ENCODE measurements at places on chromosomes 2 and 18. TPM values are rescaled to one million over a fixed set of nuclear protein-coding genes. Genes with fewer than 3 reads are reported as not detected.
A peak's percentile ranks its signal among the peaks of the same experiment; 100 is the strongest.

DNA sequence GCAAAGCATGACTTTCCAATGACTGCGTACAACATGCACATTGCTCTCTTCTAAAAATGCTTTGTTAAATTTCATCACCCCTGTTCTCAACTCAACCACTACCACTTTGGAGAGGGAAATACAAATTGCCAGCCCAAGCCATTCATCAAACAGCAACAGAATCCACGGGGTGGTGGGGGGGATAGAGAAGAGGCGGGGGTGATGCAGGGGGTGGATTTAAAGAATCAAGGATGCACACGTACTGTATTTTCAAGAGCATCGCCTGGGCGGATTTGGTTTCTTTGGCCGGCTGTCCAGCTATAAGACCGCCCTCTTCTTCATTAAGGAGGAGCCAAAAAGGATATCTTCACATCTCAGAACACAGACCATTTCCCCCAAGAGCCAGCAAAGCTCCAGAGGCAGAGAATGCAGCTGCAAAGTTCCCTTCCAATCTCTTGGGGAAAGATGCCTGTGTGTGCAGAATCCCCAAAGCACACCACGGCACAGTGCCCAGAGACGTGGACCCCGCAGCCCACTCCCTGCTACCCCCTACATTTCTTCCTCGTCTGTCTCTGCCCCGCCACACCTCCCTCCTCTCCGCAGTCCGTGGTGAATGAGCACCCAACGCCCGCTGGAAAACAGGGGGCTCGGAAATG is 977 bp downstream of the SLC8A1 start:
- peak; percentile 75 for DNase-seq

GRCh38 chr2:191862156-191862775 is 15.4 kb upstream of the CAVIN2 start:
- DNase-seq: no peak

DNA sequence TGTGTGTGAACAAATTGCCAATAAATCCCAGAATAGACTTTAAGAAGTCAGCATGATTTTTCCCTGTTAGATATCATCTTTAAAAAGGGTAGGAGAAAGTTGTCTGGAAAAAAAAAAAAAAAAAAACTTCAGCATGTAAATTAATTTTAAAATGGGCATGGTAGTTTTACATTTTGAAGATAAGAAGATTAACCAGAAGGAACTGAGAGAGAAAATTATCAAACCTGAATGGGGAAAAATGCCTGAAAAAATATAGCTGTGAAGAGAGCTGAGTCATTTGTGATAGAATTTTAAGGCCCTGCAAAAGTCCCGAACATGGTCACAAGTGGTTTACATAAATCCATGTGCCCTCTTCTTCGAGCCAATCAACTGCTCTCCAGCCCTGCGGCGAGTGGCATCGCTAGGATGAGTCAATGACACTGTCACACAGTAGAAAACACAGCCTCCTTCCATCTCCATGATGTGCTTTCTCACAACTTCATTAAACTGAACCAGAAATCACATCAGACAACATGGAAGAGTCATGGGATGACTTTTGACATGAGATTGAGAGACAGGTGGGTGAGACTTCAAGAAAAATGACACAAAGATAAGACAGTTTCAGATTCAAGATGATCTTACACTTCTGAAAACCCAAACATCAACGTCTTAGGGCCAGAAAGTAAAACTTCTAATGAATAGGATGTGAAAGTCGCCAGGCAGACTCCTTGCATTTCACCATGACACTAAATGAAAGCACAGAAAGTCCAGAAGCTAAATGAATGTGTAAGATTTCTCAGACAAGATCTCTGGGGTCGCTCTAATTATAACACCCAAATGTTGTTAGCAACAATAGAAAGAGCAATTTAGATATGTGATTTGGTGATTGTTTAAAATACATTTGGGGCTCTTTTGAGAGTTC is 273.0 kb upstream of the ID2 start:
- DNase-seq: no peak

DNA sequence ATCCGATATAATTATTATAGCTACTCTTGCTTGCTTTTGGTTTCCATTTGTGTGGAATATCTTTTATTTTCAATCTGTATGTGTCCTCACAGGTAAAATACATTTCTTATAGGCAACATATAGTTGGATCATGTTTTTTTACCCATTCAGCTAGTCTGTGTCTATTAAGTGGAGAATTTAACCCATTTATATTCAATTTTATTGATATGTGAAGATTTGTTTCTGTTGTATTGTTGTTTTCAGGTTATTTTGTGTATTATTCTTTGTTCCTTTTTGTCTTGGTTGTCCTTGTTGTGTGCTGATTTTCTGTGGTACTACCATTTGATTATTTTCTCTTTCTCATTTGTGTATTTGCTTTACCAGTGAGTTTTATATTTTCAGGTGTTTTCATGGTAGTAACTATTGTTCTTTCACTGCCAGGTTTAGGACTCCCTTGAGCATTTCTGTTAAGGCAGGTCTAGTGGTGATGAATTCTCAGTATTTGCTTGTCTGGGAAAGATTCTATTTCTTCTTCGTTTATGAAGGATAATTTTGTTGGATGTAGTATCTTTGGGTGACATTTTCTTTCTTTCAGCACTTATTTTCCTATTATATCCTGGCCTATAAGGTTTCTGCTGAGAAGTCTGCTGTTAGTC is 95.4 kb downstream of the ANKRD12 start:
- no peak for DNase-seq

DNA sequence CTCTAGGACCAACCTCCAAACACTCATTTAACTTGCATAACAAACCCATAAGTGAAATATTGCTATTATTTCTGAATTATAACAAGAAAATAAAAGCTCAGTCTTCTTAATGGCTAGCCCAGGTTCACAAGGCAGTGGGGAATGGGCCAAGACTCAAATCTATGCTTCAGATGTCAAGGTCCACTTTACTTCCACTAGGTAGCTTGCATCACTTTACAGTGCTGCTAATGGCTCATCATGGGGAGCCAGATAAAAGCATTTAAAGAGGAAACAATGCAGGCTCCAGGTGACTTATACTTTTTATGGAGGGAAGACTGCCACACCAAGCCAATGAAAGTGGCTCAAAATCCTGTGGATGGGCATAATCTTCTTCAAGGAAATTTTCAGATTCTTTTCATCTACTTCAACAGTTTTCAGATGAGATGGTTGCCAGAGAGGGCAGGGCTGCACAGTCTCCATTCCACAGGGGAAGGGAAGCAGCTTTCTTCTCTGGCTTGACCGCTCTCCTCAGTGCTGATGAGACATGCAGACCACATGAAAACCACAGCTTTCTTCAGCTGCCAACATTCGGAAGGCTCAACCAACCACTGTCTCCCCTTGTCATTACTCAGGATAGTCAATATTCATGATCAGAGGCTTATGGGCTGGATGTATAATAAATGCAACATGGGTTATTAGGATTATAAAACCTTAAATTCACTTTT is 361.9 kb upstream of the MEX3C start:
- no peak for DNase-seq

DNA sequence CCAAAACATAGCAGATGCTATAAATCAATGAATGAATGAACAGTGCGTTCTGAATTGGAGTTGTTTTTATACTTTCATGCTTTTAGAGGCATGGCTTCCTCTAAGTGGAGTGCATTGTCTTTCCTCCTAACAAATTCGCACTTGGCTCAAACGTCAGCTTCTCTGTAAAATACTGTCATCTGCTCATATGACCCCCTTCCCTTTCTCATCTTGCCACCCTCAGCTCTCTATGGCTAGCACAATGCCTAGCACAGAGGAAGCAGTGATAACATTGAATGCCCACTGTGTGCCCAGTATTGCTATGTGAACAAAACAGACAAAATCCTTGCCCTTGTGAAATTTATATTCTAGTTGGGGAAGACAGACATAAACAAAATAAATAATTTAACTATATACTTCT is 258.8 kb downstream of the MREG start:
- DNase-seq: no peak

DNA sequence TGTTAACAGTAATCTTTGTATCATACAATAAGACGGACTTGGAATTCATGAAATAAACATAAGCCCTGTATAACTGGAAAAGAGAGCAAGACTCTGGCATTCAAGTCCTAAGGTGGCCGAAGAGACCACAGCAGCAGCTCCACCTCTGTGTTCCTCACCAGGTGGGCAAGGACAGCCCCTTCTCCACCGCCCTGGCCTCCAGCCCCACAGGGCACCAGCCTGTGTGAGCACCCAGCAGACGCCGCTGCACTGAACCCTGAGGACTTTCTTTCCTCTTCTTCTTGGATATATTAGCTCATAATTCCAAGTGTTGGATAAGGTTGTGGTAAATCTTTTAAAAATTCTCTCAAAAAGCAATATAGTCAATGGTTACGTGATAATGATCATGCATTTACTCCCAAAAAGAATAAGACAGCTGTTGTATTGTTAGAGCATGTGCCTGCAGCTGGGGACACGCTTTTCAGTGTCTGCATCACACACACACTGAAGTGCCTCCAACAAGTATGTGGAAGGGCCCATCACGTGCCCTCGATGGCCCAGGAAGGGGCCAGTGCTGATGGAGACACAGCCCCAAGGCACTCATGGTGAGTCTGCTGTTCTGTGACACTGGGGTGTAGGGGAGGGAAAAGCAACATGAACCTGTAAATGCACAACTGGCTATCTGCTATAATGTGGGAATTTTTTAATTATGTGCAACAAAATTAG is 26.8 kb downstream of the FAM178B start:
- no peak for DNase-seq

DNA sequence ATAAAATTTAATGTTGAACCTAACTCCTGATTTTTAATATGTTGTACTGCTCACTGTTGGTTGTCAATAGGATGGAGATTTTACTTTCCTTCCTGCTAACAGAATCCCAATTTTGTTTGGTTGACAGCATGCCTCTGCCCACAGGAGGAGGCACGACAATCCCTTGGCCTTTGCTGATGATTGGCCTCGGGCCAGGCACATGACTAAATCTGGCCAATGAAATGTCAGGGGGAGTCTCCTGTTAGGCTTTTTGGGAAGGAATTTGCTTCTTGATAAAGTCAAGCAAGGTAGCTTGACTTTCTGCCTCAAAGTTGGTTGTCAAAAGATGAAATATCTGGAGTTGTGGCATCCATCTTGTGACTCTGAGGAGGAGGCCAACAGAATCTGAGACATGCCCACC is 6.8 kb upstream of the TGFA start:
- no peak for DNase-seq

DNA sequence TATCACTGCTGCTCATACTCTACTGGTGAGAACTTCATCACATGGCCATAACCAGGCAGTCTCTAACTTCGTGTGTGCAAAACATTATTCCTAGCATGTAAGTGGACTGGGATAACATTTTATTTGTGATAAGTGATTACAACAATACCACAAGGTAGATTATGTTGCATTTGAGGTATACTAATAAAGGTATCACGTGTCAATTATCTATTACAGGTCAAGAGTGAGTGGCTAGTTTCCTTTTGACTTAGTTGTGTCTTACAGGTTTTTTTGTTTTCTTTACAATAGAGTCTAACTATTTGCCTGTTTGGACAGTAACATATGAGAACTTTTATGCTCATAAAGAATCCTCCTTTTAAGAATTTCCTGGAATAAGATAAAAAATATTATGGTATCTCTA is 67.2 kb upstream of the DSC1 start:
- no peak for DNase-seq

DNA sequence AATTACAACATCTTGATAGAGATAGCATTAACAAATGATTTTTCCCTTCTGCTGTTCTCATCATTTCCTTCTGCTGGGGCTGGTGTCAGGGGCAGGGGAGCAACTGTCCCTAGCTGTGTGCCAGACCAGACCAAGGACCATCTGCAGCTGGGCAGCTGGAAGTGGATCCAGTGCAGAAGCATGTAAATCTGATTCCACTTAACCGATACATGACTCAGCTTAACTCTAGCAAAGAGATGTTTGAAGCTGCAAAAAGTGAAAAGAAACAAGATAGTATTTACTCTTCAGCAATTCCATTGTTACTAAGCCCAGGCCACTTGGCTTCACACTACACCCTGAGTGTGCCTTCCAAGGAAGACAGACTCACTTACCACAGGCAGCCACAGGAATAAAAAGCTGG is 151.1 kb downstream of the GALNT1 start:
- no peak for DNase-seq

GRCh38 chr2:178227187-178227586 is 32.9 kb downstream of the OSBPL6 start:
- DNase-seq: no peak

DNA sequence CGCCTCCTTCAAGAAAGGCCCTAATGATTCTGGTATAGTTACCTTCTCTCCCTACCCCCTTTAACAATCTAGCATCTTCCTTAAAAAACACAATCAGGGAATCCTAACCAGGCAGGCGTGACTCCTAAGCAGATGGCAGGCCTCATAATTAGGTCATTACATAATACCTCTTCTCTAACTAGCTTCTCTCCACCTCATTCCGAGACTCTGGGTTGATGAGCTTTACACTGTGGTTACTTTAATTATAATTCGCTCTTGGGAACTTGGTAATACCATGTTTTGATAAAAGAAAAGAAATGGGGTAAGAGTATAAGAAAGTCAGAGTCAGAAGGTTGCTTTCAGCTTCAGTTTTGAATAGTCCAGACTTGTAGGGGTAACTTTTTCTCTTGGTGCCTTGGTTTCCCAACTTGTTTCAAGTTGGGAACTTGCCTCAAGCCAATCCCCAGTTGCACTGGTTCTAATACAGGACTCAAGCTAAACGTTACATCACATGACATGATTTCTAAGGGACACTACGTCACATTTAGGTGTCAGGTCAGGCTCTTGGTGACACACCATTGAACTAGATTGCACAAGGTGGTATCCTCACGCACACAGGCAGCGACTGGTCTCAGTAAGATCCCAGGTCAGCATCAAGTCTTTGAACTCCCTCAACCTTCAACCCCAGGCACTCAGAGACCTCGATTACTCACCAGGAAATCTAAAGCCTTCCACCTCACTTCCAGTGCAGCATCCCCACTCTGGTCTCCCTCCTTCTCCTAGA is 59.2 kb downstream of the AAK1 start:
- DNase-seq: no peak

GRCh38 chr2:73106791-73107190 is 6.0 kb downstream of the RAB11FIP5 start:
- DNase-seq: peak; percentile 67

- no peak for DNase-seq
Observed at GRCh38 chr2:121869873-121870272, 114.4 kb downstream of the TSN start.

GKN2 gene
- not detected for total RNA-seq

ANKZF1 gene
- 55.9 TPM for total RNA-seq

TUBA4B gene
- total RNA-seq: not detected

VWC2L gene
- not detected for total RNA-seq

LRRTM4 gene
- 0.52 TPM for total RNA-seq

CCDC178 gene
- 0.42 TPM for total RNA-seq

CSRNP3 gene
- 3.7 TPM for total RNA-seq

MYO7B gene
- 2.0 TPM for total RNA-seq

SP9 gene
- not detected for total RNA-seq

COLEC11 gene
- 1.4 TPM for total RNA-seq

SERPINB13 gene
- total RNA-seq: not detected

DSG2 gene
- total RNA-seq: 4.3 TPM

FER1L5 gene
- 0.42 TPM for total RNA-seq

RIF1 gene
- 49.1 TPM for total RNA-seq

R3HDM1 gene
- 24.1 TPM for total RNA-seq

SLC11A1 gene
- 56.1 TPM for total RNA-seq

Measured in aorta (tissue), 5 donors.